ENCODE measurements at places on chromosomes 7 and 10.

DNA sequence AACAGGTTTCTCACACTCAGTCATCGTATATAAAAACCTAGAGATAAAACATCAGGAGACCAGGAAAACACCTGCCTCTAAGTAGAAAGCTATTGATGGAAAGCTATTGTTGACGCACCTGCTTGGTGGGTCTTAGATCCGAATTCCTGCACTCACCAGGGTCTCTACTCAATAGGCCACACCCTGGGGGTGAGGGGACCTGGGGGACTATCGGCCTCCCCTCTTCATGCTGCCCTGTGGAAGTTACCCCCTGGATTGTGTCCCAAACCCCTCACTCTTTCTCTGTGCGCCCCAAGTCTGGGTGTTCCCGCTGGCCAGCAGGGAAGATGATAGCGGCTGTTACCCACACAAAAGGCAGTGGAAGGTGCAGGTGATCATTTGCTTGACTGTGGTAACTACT lies 313.0 kb downstream of the WDR37 start:
- no peak for DNase-seq

- DNase-seq, result no peak
Observed at GRCh38 chr7:10469476-10469875, 504.2 kb upstream of the PHF14 start.

DNA sequence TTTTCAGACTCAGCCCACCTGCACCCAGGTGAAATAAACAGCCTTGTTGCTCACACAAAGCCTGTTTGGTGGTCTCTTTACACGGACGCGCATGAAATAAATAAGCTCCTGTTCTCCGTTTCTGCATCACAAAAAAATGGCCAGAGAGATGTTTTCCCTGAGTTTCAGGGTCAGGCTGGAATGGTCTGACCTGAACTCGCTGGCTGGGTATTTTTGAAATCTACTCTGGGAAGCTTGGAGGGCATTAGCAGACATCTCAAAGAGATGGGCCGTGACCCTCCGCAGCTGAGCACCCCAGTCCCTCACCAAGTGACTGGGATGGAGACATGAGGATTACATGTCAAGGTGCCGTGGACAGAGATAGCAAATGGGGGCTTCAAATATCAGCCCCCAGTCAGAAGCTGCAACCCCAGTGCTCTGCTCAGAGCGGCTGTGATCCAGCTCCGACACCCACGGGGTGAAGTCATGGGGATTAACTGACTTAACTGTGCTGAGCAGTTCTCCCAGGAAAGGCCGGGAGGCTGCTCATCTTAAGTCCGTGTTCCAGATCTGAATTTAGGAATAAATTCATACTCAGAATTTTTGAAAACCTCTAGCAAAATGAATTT lies 22.3 kb downstream of the CALML5 start:
- DNase-seq, result no peak

- DNase-seq, result no peak
Observed at GRCh38 chr7:107274506-107274905, 105.7 kb downstream of the HBP1 start.

GRCh38 chr10:107081644-107082043 lies 82.9 kb downstream of the SORCS1 start:
- DNase-seq, result no peak

- DNase-seq, result no peak
Observed at GRCh38 chr10:127926455-127926854, 19.6 kb downstream of the PTPRE start.

DNA sequence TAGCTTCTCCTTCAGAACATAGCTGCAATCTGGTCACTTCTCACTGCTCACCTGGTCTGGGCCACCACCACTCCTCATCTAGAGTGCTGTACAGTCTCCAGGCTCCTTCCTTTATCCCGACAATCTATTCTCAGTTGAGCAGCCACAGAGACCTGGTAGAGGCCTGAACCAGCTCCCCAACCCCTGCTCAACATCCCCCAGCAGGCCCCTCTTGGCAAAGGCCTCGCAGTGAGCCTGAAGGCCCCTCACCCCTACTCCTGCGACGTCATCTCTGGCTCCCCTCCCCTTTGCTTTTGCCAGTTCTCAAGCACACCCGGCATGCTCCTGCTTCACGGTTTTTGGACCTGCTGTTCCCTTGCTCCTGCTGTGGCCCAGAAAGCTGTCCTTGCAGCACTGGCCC lies 113.9 kb downstream of the ARHGAP22 start:
- DNase-seq, result no peak

GRCh38 chr7:19051767-19052375 lies 65.6 kb downstream of the TWIST1 start:
- no peak for DNase-seq

GRCh38 chr7:44375236-44375699 lies 49.9 kb upstream of the CAMK2B start:
- DNase-seq, result no peak

GRCh38 chr7:140685407-140686087 lies 11.0 kb upstream of the NDUFB2 start:
- DNase-seq, result no peak

DNA sequence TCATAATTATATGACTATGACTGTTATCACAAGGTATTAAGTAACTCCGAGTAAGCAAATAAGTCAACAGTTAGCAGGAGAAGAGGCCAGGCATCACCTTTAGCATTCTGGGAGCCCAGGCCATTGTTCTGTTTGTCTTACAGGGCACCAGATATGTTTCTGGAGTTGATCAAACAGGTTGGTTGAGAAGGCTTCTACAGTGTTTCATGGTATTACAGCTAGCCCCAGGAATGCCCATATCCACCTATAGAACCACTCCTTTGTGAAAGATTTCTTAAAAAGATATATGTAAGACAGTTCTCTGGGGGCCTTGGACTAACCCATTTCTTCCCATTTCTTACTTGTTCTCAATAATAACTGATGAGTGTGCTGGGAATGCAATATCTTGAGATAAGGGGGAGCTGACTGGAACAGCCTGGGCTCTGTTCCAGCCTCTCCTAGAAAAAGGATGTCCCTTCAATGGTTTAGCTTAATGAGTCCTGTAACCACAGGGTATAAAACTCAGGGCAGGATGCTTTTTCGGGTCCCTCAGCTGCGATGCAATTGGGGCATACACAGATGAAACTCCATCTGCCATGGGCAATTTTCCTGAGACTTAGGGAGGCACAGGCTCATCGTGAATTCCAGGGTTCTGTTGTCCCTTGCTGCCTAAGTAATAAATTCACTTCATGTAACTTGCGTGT lies 286.4 kb downstream of the BAMBI start:
- DNase-seq, result no peak

DNA sequence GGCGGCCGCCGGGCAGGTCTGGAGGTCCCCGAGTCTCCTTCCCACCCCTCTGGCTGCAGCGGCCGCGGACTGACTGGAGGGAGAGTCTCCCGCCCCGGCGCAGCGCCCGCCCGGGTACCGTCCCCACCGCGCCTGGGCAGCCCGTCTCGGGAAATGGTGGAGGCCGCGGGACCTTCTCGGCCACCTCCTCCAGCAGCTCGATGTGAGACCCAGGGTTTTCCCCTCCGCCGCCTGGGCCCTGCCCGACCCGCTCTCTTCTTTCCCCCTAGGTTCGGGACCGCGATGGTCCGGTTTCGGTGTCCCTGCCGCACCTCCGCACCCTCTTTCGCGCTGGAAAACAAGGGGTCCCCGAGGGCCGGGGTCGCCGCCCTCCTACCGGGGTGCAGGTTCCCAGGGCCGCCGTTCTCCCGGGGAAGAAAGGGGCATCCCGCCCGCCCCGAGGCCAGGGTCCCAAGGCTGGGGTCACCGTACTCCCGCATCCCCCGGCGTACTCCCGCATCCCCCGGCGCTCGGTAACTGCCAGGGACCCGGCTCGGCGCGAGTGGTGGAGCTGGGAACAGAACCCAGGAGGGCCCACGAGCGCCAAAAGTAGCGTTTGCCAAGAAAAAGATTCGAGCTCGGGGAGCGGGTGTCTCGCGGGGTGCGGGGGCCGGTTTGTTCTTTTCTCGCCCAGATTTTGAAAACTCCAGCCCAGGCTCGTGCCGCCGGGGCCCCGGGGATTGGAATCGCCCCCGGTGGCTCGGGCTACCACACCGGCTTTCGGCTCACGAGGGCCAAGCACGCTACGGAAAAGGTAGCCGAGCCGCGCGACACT lies 3.4 kb downstream of the TNRC18 start:
- DNase-seq, result no peak

GRCh38 chr7:100444311-100445278 lies 8.3 kb upstream of the PPP1R35 start:
- DNase-seq, result no peak

- peak; percentile 1 for DNase-seq
Observed at GRCh38 chr10:14325325-14325955, 5.3 kb downstream of the FRMD4A start.

DNA sequence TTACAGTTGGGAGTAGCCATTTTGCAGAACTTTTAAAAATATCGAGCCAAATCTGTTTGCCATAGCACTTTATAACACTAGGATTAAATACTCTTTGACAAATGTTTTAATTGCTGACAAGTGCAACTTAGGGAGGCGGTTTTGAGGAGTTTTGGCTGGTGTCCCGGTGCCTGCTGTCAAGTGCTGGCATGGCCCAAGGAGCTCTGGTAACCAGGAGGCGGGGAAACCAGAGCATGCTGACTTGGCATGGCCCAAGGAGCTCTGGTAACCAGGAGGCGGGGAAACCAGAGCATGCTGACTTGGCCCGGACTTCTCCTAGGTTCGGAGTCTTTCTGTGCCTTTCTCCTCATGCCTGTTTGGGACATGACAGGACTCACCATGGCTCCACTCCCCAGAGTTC lies 30.8 kb upstream of the ZNF32 start:
- no peak for DNase-seq

GRCh38 chr7:138161600-138162081 lies 85.4 kb downstream of the AKR1D1 start:
- peak; percentile 54 for DNase-seq

DNA sequence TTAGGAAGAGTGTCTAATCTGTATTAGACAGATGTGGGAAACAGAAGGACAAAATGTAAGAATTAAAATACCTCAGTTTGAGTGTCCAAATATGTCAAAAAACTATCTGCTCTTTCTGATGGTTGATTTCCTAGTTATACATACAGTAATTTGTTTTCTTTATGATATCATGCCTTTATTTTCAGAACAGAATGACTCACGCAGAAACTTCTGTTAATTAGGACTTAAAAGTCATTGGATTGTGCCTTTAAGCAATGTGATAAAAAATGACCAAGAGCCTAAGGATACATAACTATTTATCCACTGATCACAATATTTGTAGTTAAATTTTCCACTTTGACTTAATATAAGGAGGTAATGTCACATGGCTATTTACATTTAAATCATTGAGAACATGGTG lies 206.7 kb upstream of the PTPRZ1 start:
- DNase-seq, result no peak

- no peak for DNase-seq
Observed at GRCh38 chr7:83610649-83611304, 38.2 kb downstream of the SEMA3E start.

GRCh38 chr7:47361746-47362215 lies 220.1 kb downstream of the TNS3 start:
- DNase-seq, result no peak

- DNase-seq, result no peak
Observed at GRCh38 chr7:16397501-16398145, 23.7 kb downstream of the CRPPA start.

- no peak for DNase-seq
Observed at GRCh38 chr7:110568388-110568787, 522.5 kb upstream of the LRRN3 start.

DNA sequence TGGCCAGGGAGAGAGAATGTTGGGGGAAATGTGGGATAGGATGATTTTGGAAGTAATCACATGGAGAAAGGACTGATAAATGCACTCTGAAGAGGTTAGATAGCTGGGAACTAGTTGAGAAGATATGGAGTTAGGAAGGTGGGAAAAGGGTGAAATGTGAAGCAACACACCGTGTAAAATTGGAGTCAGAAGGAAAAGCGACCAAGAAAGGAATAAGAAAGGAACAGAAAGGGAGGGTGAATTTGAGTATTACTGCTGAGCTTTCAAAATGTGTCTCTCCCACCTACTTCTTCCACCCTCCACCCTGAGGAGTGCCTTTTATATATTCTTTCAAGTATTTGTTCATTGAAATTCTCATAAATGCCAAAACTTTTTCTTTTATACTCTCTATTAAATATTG lies 171.8 kb downstream of the BMPER start:
- DNase-seq, result no peak

GRCh38 chr7:34844406-34844805 lies 186.4 kb downstream of the NPSR1 start:
- DNase-seq, result no peak

DNA sequence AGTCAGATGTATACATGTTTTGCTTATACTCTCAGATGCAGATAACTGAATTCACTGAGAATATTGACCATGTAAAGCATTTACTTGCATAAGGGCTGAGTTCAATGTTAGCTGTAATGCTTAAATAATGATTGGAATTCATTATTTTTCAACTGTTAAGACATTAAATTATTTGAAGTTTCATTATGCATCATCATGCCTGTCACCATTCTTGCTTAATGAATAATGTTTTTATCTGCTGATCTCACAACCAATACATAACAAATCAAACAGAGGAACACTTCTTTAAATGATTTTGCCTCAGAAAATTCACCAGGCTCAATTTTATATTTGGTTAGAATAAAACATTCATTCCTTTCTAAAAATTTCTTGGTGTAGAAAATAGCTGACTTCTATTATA lies 233.4 kb downstream of the GPR37 start:
- DNase-seq, result no peak

DNA sequence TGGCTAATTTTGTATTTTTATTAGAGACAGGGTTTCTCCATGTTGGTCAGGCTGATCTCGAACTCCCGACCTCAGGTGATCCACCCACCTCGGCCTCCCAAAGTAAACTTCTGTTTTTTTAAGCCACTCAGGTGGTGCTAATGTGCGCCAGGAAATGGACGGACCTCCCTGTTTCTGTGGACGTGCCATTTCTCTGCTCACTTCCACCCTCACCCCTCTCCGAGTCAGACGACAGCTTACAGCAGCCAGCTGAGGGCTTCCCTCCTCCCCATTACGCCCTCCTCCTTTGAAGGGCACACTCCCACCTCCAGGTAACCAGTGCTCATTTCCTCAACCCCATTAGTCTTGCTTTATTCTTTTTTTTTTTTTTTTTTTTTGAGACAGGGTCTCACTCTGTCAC lies 41.7 kb upstream of the EZH2 start:
- no peak for DNase-seq

DNA sequence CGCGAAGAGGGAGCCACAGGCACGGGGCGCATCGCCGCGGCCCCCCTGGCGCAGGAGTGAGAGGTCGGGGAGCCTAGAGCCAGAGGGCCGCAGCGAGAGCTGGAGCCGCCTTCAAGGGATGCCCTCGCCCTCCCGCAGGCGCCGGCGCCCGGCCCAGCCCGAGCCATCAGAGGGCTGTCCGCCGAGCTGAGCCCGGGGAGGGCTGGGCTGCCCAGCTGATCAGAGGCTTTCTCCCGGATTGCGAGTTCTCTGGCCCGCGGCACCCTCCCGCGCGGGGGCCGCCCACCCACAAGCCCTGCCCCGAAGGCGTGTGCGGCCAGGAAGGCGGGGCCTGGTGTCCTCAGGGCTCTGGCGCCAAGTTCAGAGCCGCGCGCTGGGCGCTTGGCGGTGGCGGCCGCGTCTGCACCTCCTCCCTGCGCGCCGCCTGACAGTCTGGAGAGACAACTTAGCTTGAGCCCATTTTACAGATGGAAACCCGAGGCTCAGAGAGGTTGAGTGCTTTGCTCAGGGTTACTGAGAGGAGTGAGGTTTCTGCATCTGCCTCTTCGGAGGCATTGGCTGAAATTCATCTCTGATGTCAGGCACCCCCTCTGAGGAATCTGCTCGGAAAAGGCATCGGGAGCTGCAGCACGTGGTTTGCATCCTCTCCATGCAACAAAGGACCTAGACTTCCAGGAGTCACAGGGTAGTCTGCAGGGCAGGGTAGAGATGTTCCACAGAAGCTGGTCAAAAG lies 3.8 kb upstream of the ANTXRL start:
- peak; percentile 49 for DNase-seq

GRCh38 chr10:49356181-49356580 lies 39.7 kb downstream of the DRGX start:
- DNase-seq, result no peak

GRCh38 chr7:65390588-65390987 lies 16.9 kb downstream of the ZNF92 start:
- no peak for DNase-seq
